ENCODE measurements at places on chromosomes 5 and 9.

DNA sequence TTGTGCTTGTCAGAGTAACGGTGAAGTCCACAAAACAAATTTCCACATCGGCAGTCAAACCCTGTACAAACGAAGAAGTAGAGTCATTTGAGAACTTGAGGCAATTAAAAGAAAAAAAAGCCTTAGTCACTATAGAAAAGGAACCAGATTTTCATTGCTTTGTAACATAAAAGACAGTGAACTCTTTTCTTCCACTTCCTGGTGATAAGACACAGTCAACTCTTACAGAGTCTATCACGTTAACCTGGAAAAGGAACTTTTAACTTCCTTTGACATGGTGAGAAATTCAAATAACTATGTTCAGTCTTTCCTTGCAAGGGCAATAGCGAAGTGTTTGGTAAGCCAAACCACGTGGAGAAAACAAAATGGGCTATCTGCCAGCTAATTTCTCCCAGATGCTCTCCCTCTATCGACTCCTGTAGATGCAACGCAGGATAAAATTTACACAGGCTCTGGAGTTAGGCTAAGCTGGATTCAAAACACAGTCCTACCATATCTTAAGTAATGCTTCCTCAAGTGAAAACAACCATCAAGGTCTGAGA, 8.9 kb downstream of the ZFAND5 start:
- no peak for DNase-seq

DNA sequence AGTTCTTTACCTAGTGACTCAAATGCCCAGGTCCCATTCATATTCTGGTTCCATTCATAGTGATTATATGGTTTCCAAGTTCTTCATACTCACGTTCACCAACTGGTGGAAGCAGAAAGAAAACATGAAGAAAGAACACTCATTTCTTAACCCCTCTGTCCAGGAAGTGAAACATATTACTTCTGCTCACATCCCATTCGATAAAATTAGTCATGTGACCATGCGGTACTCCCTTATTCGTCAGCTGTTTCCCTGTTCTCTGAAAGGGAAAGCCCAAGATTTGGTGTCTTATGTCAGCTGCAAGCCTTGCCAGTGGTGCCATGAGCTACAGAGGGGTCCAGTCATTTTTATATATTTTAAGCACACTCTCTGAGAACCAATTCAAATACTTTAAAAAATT, 387.0 kb upstream of the DMAC1 start:
- no peak for DNase-seq

GRCh38 chr9:79280691-79281090, 291.1 kb upstream of the TLE4 start:
- no peak for DNase-seq

DNA sequence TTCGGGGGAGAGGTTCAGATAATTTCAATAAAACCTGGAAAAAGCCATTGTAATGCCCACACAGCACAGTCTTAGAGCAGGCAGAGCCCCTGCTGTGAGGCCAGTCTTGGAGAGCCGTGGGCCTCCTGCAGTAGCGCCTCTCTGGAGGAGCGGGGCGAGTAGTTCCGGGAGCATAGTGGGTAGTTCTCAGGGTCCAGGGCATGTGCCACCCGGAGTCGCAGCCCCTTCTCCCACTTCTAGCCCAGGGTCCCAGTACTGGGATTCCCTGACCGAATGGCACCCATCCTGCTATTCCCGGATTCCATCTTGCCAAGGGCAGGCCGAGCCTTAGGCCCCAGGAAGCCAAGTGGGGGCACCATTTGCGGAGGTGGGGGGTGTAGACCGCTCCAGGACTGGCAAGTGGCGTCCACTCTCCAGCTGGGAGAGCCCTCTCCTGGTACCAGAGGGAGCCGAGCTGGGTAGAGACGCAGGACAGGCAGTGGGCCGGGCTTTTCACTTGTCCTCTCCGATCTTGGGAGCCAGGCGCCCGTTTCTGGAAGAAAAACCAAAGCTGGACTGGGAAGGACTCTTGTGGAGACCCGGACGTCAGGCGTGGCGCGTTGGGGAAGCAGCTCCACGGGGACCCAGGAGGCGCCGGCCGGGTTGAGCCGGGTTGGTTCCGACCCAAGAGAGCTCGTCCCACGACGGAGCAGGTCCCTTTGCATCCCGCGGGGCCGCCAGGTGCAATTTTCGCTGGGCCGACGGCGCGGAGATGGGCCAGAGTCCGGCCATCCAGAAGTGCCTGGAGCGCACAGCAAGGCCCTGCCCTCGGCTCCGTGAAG, 12.1 kb downstream of the PROP1 start:
- no peak for DNase-seq

DNA sequence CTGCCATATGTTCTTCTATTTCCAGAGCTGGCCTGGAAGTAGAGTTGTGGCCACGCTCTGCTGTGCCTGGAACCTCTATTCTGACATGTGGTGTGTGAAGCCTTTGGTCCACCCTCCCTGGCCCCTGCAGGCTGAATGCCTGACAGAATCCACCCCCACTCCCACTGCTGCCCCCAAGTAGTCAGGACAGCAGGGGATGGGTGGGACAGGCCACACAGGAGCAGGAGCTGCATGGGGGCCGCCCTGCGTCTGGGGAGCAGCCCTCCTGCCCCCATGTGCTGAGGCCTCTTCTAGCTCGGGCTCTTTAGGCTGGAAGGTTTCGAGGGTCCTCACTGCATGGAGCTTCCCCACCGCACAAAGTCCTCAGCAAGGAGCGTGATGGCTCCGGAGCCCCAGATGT, 32.6 kb upstream of the IRX4 start:
- DNase-seq = no peak

- DNase-seq = no peak
These were observed 53.6 kb upstream of the HTR1A start for GRCh38 chr5:64015824-64016223.

DNA sequence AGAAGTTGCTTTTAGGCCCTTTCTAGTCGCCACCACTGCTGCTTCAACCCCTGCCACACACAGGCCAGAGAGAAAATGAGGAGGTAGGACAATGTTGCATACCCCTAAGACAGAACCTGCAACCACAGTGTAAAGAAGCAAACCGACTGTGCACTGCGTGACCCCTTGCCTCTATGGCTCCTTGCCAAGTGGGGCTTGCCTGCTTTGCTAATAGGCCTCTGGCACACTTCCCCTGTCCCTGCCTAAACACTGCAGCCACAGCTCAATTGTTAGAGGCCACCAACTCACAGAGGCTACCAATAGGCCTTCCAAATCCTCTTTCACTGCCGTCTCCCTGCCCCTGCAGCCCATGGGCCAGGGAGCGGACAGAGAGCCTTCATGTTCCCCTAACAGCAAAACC, 280.1 kb downstream of the CDH10 start:
- DNase-seq = no peak
